ENCODE measurements at places on chromosomes 6 and 20. TPM values are rescaled to one million over a fixed set of nuclear protein-coding genes. Genes with fewer than 3 reads are reported as not detected.

HELZ2 gene
- total RNA-seq, result 33.4 TPM

BPIFA1 gene
- total RNA-seq, result not detected

MCHR2 gene
- not detected for total RNA-seq

EYA2 gene
- not detected for total RNA-seq

PRICKLE4 gene
- 3.3 TPM for total RNA-seq

FAM162B gene
- total RNA-seq, result 0.36 TPM

Measured in thoracic aorta endothelial cell (primary cell).